ENCODE measurements at places on chromosomes 5 and 9.

DNA sequence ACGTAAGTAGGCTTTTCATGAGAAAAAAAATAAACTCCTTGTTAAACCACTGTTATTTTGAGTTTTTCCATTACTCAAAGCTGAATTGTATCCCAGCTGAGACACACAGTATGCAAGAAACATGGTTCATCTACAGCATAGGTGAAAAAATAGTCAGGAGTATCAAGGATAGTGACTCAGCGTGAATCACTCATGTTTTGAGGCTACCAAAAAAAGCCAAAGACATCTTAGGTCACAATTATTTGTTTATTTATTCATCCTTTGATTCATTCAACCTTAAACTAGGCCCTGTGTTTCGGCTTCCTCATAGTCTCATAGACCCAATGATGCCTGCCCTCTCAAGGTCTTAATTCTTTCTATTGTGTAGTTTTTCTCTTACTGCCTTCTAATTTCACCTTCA lies 32.9 kb upstream of the STX17 start:
- no peak for DNase-seq

- no peak for DNase-seq
Measured at GRCh38 chr9:91805031-91805430, 145.0 kb downstream of the ROR2 start.

GRCh38 chr5:96876292-96876850 lies at the start of gene ERAP2:
ERAP2 (plus strand) TSS chr5:96876500; CDS start chr5:96879686, 3,186 bp downstream.
- DNase-seq: peak; percentile 71

DNA sequence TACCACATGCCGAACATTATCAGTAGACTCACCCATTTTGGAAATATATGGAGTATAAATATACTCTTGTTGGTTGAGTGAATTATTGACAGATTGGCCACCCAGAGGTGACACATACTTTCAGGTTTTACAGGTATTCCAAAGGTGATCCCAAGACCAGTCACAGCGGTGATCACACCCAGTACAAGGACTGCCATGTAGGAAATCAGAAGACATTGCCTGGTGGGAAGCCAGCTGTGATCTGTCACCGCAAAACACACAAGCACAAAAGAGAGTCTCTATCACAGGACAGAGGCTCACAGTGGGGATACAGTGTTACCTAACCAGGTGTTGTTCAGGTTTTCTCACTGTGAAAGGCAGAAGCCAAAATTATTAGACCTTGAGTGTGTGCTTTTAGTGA lies 15.8 kb downstream of the BTF3 start:
- DNase-seq: no peak

GRCh38 chr9:137199411-137200121 lies 975 bp downstream of the TPRN start:
- peak; percentile 48 for DNase-seq

- peak; percentile 48 for DNase-seq
Measured at GRCh38 chr5:127290019-127290945, at the start of gene MEGF10. MEGF10 (plus strand) TSS chr5:127290796; CDS start chr5:127331309, 40,513 bp downstream.

GRCh38 chr9:31078175-31078574 lies 1306.3 kb upstream of the ACO1 start:
- DNase-seq: no peak

- DNase-seq: no peak
Measured at GRCh38 chr5:1974501-1975405, 92.0 kb upstream of the IRX4 start.

DNA sequence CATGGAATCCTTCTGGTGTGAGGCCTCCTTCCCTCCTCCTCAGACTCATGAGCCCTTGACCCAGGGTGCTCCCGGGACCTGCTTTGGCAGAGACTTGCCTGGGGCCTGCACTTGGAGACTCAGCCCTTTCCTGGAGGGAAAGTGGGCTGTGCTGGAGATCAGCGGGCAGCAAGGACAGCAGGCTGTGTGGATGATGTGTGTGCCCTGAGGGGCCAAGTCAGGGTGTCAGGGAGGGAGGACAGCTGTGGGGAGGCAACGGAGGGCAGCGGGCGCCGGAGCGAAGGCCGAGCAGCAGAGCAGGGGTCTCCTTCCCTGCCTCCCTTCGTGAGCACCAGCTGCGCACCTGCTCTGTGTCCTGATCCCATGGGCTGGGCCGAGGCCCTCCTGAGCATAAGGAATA lies 6.1 kb upstream of the CSF2 start:
- DNase-seq: no peak

DNA sequence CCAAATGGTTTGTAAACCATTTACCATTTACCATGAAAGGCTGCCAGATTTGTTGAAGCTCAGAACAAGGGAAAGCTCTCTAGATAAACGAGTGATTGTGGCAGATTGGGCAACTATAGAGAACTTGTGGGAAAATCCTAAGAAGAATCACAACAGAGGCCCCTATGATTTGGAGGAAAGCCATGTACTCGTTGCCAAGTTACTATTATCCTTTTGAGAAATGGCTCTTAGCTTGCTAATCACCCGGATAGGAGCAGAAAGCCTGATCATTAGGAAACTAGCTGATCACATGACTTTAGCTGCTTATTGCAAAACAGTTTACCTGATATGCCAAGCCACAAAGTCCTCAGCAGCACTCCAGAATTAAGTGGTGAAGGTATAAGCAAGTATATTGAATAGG lies 23.5 kb upstream of the ATG10 start:
- DNase-seq: peak; percentile 90

DNA sequence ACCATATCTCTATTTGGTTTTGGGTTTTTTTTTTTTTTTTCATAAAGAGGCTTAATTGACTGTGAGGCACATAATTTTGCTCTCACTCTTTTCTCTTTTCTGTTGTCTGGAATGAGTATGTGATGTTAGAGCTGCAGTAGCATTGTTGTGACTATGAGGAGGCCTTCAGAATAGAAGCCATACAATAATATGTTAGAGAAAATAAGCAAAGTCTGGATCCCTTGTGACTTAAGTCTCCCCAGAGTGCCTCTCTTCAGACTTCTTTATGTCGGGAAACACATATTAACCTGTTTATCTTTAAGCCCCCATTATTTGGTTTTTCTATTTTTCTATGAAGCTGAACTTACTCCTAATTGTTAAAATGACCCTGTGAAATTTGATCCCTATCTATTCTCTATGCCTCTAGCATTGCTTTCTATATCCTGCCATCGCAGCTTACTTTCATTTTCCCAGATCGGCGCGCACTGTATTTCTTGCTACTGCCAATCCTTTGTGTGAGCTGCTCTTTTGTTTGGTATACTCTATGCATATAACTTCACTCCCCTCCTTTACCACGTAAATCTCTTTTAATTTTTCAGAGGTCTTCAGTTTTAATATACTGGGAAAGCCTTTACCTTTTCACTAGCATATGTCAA lies 372.5 kb upstream of the KCNN2 start:
- no peak for DNase-seq

GRCh38 chr9:72538921-72539702 lies 17.7 kb downstream of the TMC1 start:
- no peak for DNase-seq

GRCh38 chr9:134908524-134909309 lies 9.0 kb downstream of the FCN1 start:
- DNase-seq: no peak

GRCh38 chr5:110951373-110951791 lies 120.1 kb upstream of the TSLP start:
- peak; percentile 16 for DNase-seq

DNA sequence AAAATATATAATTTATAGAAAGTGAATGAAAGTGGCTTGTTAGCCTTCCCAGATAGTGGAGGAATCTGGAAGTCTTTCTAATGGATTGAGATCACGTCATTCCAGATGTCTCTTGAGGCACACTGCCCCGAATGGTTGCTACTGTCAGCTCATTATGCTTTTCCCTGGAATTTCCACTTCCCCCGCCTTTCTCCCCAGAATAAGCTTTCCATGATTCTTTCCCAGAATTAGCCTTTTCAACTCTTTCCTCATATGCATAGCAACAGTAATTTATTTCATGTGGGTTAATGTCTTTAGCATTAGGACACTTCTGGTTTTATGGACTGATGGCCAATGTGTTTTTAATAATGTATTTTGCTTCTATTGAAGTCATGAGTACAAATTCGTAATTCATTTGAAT lies 81.5 kb downstream of the PALM2AKAP2 start:
- DNase-seq: peak; percentile 28

- DNase-seq: peak; percentile 83
Measured at GRCh38 chr5:159908591-159908940, 7.7 kb upstream of the ADRA1B start.

DNA sequence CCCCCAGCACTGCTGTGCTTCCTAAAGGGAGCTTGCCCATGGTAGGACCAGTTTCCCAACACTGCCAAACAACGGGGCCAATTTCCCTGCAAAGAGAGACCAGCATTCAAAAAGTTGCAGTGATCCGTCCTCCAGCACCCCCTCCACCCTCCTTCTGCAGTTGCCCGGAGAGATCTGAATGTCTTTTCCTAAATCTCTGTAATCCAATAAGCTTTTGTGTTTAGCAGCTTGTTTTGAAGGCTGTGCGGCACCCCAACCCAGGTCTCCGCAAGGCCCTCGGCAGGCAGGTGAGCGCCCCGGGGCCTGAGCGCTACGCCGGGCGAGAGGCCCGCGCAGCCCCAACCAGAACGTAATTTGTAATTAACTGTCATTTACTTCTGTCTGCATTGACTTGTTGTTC lies 366.9 kb upstream of the IRX2 start:
- no peak for DNase-seq

- no peak for DNase-seq
Measured at GRCh38 chr9:10705383-10705782, 92.6 kb upstream of the PTPRD start.

GRCh38 chr9:92718086-92719001 lies 46.3 kb downstream of the BICD2 start:
- no peak for DNase-seq

DNA sequence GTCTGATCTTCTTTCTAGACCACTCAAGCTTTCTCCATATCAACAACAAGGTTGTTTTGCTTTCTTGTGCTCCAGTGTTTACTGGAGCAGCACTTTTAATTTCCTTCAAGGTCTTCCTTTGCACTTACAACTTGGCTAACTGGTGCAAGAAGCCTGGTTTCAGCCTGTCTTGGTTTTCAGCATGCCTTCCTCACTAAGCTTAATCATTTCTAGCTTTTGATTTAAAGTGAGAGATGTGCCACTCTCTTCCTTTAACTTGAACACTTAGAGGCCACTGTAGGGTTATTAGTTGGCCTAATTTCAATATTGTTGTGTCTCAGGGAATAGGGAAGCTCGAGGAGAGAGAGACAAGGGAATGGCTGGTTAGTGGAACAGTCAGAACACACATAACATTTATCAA lies 13.4 kb downstream of the AK3 start:
- DNase-seq: no peak

- DNase-seq: no peak
Measured at GRCh38 chr9:107841076-107841475, 351.5 kb upstream of the KLF4 start.

DNA sequence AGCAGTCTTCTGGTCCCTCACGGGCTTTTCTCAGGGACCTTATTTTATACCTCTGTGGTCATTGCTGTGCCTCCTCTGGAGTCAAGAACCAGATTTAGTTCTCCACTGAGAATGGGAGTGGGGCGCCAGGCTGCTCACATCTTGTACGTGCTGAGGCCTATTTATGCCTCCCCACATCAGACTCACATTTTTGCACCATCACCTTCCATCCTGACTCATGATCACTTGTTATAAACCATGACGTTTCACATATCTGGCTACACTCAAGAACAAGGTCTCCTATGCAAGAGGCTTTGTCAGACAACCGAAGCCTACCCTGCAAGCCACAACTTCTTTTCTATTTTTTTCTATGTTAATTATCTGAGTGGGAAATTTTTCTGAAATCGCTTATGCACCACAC lies 10.7 kb downstream of the PRUNE2 start:
- peak; percentile 23 for DNase-seq

- no peak for DNase-seq
Measured at GRCh38 chr5:51214746-51215145, 168.5 kb upstream of the ISL1 start.

DNA sequence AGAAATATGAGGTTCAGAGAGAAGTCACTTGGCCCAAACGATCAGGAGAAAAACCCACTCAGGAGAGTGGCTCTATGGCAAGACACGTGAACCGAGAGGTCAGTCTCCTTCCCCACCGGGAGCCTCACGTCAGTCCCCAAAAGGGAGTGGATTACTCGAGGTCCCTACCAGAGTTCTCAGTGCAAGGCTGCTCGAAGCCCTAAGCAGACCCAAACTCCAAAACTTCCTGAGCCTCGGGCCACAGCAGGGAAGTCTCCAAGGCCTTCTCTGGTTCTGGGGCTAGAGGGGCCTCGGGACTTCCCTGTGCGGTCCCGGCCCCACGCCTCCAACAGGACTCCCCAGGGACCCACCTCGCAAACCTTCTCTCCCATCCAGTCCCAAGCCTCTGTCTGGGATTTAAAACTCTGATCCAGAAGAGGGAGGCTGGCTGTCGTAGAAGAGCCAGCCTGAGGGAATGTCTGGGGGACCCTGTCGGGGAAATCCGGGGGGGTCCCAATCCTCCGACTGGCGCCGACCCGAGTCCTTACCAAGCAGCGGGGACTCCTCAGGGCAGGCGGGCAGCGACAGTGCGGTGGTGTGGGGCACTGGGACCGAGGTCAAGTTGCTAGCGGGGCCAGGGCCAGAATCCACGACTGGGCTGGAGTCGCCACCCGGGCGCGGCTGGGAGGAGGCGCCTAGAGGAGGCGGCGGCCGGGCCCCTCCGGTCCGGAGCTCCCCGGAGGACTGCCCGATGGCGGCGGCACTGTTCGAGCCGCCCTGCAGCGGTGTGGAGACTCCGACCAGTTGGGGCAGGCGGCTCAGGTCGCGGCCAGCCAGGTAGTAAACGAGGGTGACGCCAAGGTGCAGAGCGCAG lies 679 bp downstream of the B4GALT1 start:
- peak; percentile 58 for DNase-seq

DNA sequence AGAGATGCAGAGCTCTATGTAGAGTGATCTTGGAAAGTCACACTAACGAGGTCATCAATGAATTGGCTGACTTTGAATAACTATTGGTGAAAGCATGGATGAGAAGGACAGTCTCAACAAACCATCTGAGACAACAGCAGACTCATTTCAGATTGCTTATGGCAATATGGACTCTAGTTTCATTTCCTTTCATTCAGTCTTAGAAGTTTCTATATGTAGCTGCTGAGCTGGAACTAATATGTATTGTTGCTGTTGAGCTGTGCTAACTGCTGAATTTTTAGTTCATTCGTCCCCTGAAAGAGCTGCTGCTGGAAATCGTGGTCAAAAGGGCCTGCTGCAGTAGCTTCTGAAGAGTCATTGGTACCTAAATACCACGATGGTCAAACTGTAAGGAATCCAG lies 31.3 kb downstream of the TNFSF15 start:
- DNase-seq: no peak
